ENCODE measurements at places on chromosomes 5 and 9. TPM values are rescaled to one million over a fixed set of nuclear protein-coding genes. Genes with fewer than 3 reads are reported as not detected.

Gene FOXD4L4
- 0.19 TPM for total RNA-seq

Gene TICAM2
- total RNA-seq, result 1.2 TPM

Gene GABRP
- 1.2 TPM for total RNA-seq

Gene PRSS3
- total RNA-seq, result not detected

Gene SHC3
- 1.6 TPM for total RNA-seq

Gene EGFLAM
- 2.0 TPM for total RNA-seq

Gene STPG3
- total RNA-seq, result not detected

Gene CFAP157
- total RNA-seq, result 0.27 TPM

Gene JAKMIP2
- total RNA-seq, result 7.1 TPM

Gene FNBP1
- 41.4 TPM for total RNA-seq

Gene MSX2
- total RNA-seq, result 2.8 TPM

Gene SUSD3
- total RNA-seq, result 4.6 TPM

Gene SLC12A7
- 38.4 TPM for total RNA-seq

Gene CDH18
- 0.32 TPM for total RNA-seq

Gene ANKRD18A
- 10.2 TPM for total RNA-seq

Gene MZB1
- 0.57 TPM for total RNA-seq

Gene BHMT
- total RNA-seq, result 0.81 TPM

Gene SH3PXD2B
- 62.2 TPM for total RNA-seq

Gene C9orf153
- 0.99 TPM for total RNA-seq

Gene CDO1
- 6.9 TPM for total RNA-seq

Gene AJM1
- total RNA-seq, result 2.9 TPM

Gene SLC46A2
- not detected for total RNA-seq

Gene GLE1
- 15.9 TPM for total RNA-seq

Gene SLC9A3
- total RNA-seq, result 0.99 TPM

Gene CCL27
- total RNA-seq, result not detected

Gene C9
- total RNA-seq, result not detected

Gene PRRX2
- 1.0 TPM for total RNA-seq

Gene ANKRD31
- 0.14 TPM for total RNA-seq

Gene ANKRD55
- 0.16 TPM for total RNA-seq

Gene CDX1
- not detected for total RNA-seq

Gene TEX48
- not detected for total RNA-seq

Gene RASEF
- 1.4 TPM for total RNA-seq

Gene C1QTNF3
- 6.3 TPM for total RNA-seq

Gene PSD2
- 0.55 TPM for total RNA-seq

Gene GADD45G
- total RNA-seq, result 5.6 TPM

Measured in endodermal cell (in vitro differentiated cells).